ENCODE measurements at places on chromosomes 11 and 22. TPM values are rescaled to one million over a fixed set of nuclear protein-coding genes. Genes with fewer than 3 reads are reported as not detected.

KCNJ1 gene
- not detected for total RNA-seq

VPREB1 gene
- not detected for total RNA-seq

EHF gene
- total RNA-seq: 0.64 TPM

CD6 gene
- not detected for total RNA-seq

RAB36 gene
- 5.9 TPM for total RNA-seq

SLC15A3 gene
- 9.2 TPM for total RNA-seq

OSM gene
- 0.13 TPM for total RNA-seq

TSPAN4 gene
- 176 TPM for total RNA-seq

BTG4 gene
- total RNA-seq: not detected

APOL3 gene
- 3.3 TPM for total RNA-seq

All from epithelial cell of alveolus of lung (primary cell).